ENCODE measurements at places on chromosomes 3 and 15.

- DNase-seq: no peak
Measured at GRCh38 chr3:88312256-88312655, 162.5 kb downstream of the C3orf38 start.

DNA sequence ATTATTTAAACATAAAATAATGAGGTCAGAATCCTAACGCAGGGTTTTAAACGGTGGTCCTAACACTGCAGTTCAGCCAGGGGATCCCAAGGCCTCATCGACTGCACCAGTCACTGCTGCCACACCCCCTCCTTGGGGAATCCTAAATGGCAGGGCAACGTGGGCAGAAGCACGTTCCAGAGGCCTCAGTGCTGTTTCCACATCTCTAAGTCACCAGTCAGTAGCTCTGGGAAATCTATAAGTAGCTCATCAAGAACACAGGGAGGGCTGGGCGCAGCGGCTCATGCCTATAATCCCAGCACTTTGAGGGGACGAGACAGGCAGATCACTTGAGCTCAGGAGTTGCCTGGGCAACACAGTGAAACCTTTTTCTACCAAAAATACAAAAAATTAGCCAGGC, 47.5 kb downstream of the PRTG start:
- DNase-seq: no peak

DNA sequence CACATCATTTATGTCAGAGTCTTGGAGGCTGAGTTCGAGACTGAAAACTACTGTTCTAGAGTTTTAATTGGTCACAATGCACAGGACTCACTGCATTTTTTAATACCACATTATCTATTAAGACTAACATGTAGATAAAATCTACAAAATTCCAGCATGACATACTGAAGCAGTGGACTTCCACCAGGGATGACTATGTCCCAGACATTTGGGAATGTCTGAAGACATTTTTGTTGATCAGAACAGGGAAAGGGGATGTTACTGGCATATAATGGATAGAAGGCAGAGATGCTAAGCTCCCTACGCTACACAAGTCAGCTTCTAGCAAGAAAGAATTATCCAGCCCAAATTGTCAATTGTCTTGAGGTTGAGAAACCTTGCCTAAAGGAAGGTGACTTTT, 419.0 kb upstream of the TGFBR2 start:
- no peak for DNase-seq

- DNase-seq: no peak
Measured at GRCh38 chr3:139577909-139578308, 38.4 kb upstream of the RBP1 start.

- DNase-seq: no peak
Measured at GRCh38 chr15:39665629-39666250, 84.9 kb downstream of the THBS1 start.

DNA sequence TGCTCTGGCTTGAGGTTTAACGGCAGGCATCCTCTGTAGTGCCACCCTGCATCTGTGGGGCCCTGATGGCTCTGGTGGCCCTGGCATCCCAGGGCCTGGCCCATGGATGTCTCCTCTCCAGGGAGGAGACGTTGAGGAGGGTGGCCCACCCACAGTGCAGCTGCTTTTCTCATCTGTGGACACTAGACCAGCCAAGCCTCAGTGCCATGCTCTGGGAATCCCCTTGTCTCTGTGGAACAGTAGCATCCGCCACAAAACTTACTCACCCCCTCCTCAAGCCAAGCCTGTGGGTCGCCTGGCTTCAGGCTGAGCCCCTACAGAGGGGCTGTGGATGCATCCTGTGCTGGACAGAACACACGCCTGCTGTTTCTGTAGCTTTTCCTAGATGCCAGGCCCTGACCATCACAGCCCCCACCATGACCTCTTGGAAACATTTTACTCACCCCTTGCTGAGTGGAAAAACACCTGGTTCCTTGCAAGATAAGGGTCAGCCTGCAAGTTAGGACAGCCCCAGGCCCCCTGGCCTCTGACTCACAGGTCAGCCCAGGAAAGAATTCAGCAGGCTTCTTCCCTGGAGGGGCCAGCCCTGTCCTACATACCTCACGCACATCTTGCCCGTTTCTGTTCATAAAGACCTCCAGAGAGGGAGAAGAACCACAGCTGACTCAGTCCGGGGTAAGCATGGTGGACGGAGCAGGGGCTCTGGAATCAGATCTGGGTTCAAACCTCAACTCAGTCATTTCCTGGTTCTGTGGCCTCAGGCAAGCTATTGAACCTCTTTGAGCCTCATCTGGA, 19.0 kb downstream of the PAK6 start:
- DNase-seq: no peak

GRCh38 chr15:76533060-76533820, 196.7 kb downstream of the ISL2 start:
- no peak for DNase-seq

DNA sequence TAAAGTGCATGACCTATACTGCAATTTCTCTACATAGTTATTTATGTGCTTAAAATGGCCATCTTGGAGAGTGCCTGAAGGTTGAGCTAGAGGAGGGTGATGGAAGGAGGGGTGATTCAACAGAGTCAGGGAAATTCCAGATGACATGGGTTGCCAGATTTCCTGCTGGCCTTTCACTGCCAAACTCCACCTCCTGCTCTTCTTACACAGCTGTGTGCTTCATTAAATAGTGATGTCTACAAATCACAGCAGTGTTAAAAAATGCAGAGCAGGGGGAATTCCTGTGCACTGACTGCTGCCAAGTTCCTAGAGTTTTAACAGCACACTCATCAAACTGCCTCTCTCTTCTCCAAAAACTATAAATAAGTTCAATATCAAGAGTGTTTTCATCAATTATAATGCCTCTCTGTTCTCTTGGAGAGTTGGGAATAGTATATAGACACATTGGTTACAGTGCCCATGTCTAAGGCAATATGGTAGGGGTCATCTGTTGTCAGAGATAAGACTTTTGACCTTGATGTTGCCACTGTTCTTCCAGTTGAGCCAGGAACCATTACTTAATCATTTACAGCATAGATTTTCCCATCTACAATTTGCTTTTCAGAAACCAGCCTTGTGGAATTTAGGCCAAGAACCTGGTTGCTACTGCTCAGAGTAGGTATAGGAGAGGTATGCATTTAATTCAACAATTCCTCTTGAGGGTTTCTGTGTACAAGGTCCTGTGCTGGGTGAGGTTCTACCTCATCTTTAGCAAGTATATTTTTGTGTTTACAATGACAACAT, 79.6 kb downstream of the TP63 start:
- DNase-seq: no peak

Data from CD4-positive, alpha-beta T cell treated with Interleukin-1 beta for 1 hour (primary cell).